ENCODE measurements at places on chromosomes 11 and 22. TPM values are rescaled to one million over a fixed set of nuclear protein-coding genes. Genes with fewer than 3 reads are reported as not detected.

DNA sequence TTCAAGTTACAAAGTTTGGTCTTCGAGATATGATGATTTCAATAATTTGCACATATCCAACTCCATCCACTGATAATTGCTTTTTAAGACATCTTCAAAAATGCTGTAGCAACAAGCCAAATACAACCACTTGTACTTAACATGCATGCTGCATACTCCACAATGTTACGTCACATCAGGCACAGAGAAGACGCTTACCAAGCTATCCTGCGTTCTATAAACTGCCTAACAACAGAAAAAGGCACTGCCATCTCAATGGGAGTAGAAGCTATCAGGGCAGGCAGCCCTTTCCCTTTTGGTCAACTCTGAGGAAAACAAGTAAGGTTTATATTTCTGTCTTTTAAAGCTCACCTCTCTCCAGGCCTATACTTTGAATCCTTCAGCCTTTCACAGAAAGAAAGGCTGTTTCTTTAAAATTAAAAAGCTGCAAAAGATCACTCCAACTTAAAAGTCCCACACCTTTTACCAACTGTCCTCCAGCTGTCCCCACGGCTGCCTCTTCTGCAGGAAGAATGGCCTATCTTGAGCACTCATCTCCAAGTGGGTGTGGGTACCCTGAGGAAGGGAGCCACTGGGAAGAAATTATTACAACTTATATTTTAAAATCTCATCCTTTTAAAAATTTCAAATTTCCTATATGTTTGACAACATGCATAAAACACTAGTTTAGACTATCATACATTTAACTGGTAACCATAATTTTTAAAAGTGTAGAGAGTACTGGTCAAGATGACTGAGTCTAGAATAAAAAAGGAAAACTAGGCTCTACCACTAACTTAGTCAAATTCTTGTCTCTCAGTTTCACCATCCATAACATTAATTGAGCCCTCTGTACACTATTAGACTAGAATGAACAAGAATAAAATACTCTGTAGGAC, 14.5 kb downstream of the PHF21A start:
- H3K27me3 ChIP-seq: no peaks in the 10 kb centered on the region
- no peak overlapping the region for H3K4me3 ChIP-seq
- H3K36me3 ChIP-seq: no peaks in the 10 kb centered on the region

- H3K4me1 ChIP-seq: no peaks in the 10 kb centered on the region
- no peaks in the 10 kb centered on the region for H3K36me3 ChIP-seq
- no peak overlapping the region for H3K27ac ChIP-seq
- no peaks in the 10 kb centered on the region for H3K27me3 ChIP-seq
- no peak for DNase-seq
Observed at GRCh38 chr22:24834845-24835570, 29.0 kb downstream of the SGSM1 start.

DNA sequence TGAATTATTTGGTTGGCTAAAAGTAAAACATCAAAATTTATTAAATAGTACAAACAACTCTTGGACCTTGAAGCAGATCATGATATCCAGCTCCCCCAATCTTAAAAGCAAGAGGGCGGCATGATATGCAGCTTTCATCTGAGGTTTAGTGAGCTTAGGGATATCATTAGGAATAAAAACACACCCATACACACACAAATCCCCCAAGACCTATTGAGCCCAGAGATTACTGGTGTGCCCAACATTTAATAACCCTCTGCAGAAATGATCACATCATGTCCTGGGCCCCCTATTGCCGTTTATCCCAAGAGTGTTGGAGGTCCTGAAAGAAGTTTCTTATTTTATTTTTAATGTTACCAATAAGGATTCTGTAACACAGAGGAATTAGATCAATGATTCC, at the start of gene OR8D1:
Gene OR8D1, minus strand, starts transcription at position 101 of the 400 bp plus-strand sequence. CDS start 3,183 bp downstream, outside the sequence.
- H3K27me3 ChIP-seq: no peaks in the 10 kb centered on the region
- H3K4me3 ChIP-seq: no peak within 1 kb of the TSS
- H3K27ac ChIP-seq: no peak within 1 kb of the TSS
- H3K36me3 ChIP-seq: no peaks in the 10 kb centered on the region

- no peaks in the 10 kb centered on the region for H3K36me3 ChIP-seq
- no peak overlapping the region for H3K4me3 ChIP-seq
- DNase-seq: no peak
- H3K27me3 ChIP-seq: no peaks in the 10 kb centered on the region
- peak overlapping the region; percentile 80 for H3K27ac ChIP-seq
- H3K4me1 ChIP-seq: peaks cover 14% of the 10 kb centered on the region
Observed at GRCh38 chr22:37632174-37633088, 7.0 kb upstream of the SH3BP1 start.

Gene DDX25
- 1.1 TPM for total RNA-seq

Gene FAM118B
- total RNA-seq: 18.2 TPM

Gene CCND1
- total RNA-seq: 2.9 TPM

All from uterus (tissue), 4 donors.